ENCODE measurements at places on chromosomes 3 and 15. TPM values are rescaled to one million over a fixed set of nuclear protein-coding genes. Genes with fewer than 3 reads are reported as not detected.

The OGG1 gene
- 30.9 TPM for total RNA-seq

The PRTG gene
- total RNA-seq = 3.3 TPM

DNA sequence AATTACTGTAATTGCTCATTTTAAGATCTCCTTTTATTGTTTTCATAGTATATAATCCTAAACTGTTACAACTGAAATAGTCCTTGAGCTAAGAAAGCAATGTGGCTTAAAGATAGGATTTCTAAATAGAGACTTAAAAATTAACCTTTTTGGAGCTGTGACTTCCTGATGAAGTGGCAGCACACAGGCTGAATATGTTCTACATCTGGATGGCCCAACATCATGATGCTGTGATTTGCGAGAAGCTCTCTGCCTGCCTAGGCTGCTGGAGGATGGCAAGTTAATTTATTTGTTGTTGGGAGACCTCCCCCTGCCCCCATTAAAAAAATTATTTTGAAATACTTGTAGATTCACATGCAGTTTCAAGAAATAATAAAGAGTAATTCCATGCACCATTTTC, 134.5 kb downstream of the IGF1R start:
- DNase-seq = no peak

DNA sequence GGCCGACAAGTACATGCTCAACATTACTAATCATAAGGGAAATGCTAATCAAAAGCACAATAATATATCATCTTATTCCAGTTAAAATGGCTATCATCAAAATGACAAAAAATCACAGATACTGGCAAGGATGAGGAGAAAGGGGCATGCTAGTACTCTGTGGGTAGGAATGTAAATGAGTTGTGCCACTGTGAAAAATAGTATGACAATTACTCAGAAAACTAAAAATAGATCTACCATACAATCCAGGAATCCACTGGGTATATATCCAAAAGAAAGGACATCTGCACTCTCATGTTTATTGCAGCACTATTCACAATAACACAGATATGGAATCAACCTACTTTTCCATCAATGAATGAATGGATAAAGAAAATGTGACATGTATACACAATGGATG, 1256.5 kb downstream of the SI start:
- peak; percentile 53 for DNase-seq

The CLPX gene
- total RNA-seq = 38.8 TPM

GRCh38 chr15:25807063-25807462, 56.1 kb downstream of the ATP10A start:
- no peak for DNase-seq

- DNase-seq = no peak
Measured at GRCh38 chr3:198088421-198088955, 128.5 kb downstream of the LMLN start.

The NEDD4 gene
- 17.5 TPM for total RNA-seq

DNA sequence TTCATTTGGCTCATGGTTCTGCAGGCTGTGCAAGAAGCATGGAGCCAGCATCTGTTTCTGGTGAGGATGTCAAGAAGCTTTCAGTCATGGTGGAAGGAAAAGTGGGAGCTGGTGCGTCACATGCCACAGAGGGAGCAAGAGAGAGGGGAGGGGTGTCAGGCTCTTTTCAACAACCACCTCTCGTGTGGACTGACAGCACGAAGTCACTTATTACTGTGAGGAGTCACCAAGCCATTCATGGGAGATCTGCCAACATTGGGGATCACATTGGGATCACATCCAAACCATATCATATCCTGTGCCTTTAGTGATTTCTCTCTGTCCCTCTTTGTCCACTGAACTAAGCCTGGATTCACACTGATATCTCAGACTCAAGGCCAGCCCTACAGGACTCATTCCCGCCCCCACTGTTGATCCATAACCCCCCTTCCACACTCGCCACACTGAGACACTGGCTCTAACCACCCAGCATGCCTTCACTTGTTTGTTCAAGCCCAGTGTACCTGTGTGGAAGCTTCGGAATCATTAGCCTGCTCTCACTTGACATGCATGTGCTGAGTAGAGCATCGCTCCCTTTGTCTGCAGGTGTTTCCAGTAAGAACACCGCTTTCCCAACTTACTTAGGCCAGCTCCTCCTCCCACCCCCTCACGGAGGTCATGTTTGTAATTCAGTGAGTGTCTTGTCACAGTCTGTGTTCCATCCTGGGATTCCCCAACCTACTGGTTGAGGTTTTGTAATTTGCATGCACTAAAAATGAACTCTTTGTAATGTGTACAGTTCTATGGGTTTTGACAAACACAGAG, 132.2 kb downstream of the KLF13 start:
- no peak for DNase-seq

DNA sequence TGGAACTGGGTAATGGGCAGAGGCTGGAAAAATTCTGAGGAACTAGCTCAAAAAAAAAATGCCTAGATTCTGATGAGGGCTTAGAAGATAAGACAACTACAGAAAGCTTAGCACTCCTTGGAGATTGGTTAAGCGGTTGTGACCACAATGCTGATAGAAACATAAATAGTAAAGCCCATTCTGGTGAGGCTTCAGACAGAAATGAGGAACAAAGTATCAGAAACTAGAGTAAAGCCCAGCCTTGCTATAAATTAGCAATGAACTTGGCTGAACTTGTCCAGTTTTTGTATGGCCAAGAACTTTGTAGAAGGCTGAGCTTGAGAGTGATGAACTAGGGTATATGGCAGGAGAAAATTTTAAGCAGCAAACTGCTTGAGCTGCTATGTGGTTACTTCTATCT, 25.4 kb downstream of the GOLGB1 start:
- no peak for DNase-seq

- DNase-seq = no peak
Measured at GRCh38 chr3:69116897-69117296, 5.5 kb downstream of the LMOD3 start.

GRCh38 chr3:172236771-172237742, 197.7 kb downstream of the FNDC3B start:
- no peak for DNase-seq

DNA sequence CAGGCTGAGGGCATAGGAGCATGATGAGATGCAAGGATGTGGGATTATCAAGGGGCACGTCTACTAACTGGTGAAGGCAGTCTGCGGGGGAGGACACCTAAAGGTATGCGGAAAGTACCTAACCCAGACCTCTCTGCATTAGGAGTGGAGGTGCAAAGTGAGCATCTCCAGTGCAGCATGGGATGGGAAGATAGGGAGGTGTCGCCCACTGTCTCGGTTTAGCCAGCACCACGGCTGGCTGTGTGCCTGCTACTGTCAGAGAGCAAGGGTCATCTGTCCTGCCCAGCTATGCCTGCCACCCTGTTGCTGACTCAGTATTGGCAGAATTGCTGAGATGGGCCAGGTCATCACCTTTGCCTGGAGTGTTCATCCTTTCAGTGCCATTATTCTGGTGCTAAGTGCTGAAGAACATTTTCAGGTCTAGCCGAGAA, 40.1 kb downstream of the OXNAD1 start:
- no peak for DNase-seq

DNA sequence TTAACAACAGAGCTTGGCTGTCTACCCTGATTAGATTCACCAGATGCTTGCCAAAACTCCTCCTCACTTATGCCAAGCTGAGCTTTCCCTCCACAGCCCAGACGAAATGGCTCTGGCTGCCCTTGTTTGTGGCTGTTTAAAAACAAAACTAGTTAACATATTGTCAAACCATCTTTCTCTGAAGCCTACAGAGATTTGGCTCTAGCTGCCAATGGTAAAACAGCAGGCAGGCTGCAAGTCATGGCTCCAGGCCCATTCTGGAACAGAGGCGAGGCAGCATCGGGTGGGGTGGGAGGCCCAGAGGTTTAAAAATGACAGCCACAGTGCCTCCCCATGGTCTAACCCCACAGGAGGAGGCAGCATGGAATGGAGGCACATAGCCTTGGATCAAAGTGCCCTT, 75.9 kb downstream of the SCN5A start:
- DNase-seq = no peak

DNA sequence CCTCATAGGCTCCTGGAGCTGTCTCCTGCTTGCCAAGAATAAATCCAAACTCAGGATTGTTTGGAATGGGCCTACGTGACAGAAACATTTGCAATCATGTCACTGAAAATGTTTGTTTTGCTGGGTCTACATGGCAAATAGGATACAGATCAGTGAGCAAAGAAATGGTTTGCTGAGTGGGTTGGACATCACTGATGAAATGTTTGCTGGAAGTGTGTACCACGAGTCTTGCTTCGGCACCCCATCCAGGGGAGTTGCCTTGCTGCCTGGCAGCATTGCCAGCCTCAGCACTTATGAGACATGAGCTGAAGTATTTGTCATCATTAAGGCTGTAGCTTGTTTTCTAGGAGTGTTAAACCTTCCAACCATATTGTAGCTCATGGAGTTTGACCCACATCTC, 213.3 kb upstream of the CFAP20DC start:
- no peak for DNase-seq

GRCh38 chr3:152398495-152398894, 129.8 kb downstream of the MBNL1 start:
- DNase-seq = no peak

DNA sequence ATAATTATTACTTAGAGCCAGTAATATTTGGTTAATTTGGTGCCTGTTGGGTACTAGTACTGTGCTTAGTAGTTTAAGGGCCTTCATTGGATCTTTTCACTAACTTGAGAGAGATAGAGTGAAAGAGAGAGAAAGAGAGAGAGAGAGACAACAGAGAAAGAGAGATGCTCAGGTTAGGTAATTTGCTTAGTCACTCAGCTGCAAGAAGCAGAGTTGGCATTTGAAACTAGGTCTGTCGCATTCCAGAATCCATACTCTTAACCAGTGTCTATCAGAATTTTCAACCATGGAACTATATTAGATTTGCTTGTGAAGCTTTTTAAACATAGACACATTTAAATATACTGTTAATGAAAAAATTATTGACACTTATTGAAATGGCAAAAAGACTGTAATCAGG, 31.1 kb upstream of the NUDT16 start:
- no peak for DNase-seq

The RASGRP1 gene
- 0.53 TPM for total RNA-seq

- DNase-seq = no peak
Measured at GRCh38 chr15:40918146-40918798, 10.9 kb upstream of the DLL4 start.

GRCh38 chr15:52680761-52681160, 1.6 kb upstream of the ATOSA start:
- DNase-seq = no peak

GRCh38 chr15:96049323-96049722, 281.2 kb upstream of the NR2F2 start:
- DNase-seq = no peak

- DNase-seq = peak; percentile 26
Measured at GRCh38 chr3:123310741-123311140, 109.0 kb downstream of the SEC22A start.
